ENCODE measurements at places on chromosomes 3 and 15.

- no peak for DNase-seq
These were observed 387.6 kb downstream of the ROBO2 start for GRCh38 chr3:77427528-77427927.

- DNase-seq: peak; percentile 38
These were observed 89.7 kb upstream of the XCR1 start for GRCh38 chr3:46116996-46117395.

GRCh38 chr3:70816346-70816745 lies 503.9 kb upstream of the MDFIC2 start:
- DNase-seq: no peak

DNA sequence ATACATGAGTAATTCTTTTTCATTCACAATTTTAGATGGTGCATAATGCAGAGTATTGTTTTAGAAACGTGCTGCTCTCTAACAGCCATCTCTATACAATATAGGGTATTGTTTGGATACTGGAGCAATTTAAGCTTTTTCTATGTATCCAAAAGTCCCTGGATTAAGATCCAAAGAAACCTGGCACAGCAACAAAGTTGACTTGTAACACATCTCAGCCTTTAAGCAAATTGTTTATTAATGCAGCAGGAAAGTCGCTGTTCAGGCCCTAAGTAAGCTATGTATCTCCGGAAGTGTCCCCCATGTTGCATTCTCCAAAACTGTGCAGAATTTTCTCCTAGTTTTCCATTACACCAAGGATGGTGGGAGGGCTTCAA lies 7.3 kb downstream of the VGLL4 start:
- DNase-seq: no peak

GRCh38 chr3:52402101-52402521 lies 42.8 kb downstream of the SEMA3G start:
- no peak for DNase-seq

DNA sequence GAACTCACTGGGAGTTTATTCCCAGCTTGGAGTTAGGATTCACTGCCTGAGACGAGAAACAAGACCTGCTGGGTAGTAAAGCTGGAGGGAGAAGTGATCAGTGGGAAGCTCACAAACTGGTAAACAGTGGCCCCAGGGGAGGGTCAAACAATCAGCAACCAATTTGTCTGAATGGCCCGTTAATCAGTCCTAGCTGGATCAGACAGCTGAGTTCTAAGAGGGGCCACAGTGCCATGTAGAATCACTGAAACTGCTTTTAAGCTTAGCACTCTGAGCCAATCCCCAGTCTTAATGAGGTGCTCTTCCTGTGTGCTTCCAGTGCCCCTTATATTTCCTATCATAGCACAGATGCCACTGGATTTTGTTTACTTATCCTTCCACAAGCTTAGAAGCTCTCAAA lies 591.7 kb downstream of the RSL24D1 start:
- no peak for DNase-seq

DNA sequence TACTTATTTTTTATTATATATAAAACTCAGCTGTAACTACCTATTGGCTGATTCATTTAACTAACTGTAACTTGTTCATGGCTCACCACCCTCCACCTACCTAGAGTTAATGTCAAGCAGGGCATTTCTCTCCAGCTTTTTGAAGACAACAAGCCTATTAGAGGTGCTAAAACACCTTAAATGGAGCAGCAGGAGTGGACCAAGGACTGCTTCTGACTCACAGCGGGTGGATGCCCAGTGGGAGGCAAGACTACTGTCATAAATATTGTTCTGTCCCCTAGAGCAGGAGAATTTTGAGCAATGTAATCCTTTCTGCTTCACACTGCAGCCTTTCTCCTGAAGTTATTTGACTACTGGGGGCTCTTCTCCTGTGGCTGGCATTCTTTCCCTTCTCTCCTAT lies 146.9 kb downstream of the CLSTN2 start:
- no peak for DNase-seq

- no peak for DNase-seq
These were observed 15.0 kb downstream of the TAGLN3 start for GRCh38 chr3:112013784-112014143.

GRCh38 chr3:193134856-193135255 lies 106.2 kb upstream of the PLAAT1 start:
- DNase-seq: no peak

DNA sequence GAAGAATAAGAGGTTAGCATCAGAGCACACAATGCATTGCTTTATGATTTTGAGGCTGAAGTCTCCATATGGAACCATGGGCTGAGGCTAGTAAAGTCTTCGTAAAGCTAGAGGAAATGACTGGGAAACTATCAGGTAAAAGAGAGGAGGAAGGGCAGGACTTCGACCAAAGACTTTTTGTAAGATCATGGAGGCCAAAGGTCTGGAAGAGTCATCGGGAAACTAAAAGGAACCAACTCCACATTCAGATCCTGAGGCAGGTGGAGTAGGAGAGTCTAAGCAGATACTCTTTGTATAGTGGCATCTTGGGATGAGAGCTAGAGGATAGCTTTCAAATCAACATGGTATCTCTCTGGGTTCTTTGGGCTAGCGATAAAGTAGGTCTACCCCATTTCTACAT lies 36.3 kb downstream of the SEMA6D start:
- DNase-seq: no peak

DNA sequence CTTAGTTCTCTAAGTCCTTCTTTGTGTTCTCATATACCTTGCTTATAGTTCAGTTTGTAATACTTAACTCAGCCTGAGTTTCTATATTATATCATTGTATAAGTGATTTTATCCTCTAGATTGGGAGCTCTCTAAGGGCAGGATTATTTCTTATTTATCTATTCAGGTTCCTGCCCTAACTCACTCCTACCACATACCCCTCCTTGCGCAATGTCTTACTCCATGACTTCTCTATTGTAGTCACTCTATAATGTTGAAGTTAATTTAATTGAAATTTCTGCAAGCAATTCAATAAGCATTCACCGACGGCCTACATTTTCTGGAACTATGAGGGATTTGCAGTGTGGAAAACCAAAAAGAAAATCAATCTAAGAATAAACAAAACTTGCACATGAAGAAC lies 3.6 kb upstream of the OR5K4 start:
- no peak for DNase-seq

GRCh38 chr15:94555841-94556519 lies 324.6 kb downstream of the MCTP2 start:
- DNase-seq: no peak

- no peak for DNase-seq
These were observed 1151.8 kb upstream of the ALCAM start for GRCh38 chr3:104214937-104215336.

DNA sequence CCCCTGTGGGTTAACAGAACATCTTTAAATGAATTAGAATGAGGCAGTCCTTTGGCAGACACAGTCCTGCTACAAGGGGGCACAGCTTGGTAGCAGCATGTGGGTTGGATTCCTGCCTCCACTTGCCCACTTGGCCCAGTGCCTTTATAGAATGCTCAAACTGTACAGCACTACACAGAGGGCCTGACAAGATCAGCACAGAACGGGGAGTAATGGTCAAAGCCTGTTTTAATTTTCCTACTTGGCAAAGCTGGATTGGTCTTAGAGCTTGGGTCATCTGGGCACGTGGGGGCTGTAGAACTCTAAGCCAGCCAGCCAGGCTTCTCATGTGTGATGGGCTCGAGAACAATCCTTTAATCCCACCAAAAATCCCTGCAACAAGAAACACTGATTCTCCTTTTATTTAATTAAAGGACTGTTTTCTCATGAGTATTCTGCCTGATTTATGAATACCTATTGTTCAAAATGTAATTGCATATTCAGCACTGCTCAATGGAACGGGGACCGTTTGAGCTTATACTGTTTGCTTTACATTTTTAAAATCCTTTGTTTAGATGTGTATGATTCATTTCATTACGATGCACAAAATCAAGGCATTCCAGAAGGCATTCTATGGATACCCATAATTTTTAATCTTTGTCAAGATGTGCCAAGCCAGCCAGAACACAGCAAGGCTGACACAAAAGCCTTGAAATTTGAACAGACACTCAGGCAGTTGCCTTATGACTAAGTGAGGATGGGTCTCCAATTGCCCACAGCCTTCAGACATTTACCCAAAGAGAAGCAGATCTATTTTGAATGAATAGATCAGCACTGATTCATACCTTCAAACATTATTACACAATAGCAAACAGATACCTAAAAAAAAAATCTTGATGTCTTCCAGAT lies 249.3 kb upstream of the TGFBR2 start:
- DNase-seq: no peak

DNA sequence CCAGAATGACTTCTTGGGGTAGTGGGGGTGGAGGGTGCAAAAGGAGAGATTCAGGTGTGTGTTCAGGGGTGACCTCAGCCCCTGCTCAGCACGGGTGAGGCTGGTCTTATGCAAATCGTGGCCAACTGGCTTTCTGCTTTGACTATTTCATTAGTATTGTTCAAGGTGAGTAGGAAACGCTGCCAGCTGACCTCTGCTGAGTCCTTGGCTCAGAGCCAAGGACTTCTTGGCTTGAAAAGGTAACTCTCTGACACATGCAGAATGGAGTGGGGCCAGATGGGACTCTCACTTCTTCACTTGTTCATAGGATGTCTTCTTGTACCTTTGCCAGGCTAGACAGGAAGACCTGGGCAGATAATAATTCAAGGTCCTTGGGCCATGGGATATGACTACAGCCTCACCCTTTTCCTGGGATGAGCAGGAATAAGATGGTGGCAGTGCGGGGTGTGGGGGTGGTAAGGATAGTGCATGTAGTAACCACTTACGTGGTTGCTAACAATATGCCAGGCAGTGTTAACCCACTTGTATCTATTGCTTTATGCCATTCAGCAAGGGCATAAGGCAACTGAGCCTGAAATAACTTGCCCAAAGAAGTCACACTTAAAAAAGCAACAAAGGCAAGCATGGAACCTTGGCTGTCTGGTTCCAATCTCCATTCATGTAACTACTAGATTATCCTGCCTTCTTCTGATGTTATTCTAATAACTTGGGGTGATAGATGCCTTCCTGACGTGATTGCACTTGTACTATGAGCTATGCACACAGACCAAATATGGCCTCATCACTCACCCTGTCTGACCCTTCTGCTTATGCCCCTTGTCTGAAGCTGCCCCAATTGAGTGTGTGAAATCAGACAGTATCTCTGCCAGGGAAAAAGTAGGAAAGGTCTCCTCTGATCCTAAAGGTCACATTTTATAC lies 193.1 kb downstream of the NR1D2 start:
- no peak for DNase-seq

DNA sequence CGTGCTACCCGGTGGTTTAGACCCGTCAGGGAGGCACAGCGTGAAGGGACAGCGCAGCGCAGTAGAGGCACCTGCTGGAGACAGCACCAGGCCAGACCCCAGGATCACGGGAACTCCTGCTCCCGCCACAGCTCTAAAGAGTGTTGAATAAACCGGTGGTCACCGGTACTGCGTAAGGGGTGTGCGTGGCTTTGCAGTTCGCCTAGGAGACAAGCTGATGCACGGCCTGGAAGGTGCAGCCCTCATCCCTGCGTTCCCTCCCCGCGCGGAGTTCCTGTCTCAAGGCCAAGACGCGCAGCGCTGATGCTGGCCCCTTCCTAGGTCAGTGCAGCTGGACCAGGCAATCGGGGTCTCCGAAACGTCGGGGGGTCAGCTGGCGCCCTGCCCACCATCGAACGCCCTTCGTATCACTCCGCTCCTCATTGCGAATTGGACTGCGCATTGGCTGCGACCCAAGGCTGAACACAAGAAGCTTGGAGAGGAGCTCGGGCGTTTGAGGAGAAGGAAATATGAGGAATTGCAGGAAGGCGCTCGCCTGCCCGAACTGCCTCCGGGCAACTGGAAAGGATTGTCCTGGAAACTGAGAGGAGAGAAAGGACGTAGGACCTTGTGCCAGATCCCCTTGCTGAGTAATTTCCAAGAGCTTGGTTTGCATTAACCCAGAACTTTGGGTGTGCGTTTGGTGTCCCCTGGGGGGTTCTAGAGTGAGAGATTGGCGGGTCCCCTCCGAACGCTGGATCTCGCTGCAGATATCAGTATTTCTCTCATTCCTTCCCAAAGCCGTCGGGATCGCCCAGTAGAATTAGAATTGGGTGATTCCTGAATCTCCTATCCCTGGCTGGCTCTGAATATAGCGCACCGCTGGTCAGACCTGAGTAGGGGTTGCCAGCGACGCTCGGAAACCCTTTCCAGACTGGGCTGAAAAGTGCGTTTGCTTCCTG lies 2.3 kb upstream of the SOX14 start:
- no peak for DNase-seq

DNA sequence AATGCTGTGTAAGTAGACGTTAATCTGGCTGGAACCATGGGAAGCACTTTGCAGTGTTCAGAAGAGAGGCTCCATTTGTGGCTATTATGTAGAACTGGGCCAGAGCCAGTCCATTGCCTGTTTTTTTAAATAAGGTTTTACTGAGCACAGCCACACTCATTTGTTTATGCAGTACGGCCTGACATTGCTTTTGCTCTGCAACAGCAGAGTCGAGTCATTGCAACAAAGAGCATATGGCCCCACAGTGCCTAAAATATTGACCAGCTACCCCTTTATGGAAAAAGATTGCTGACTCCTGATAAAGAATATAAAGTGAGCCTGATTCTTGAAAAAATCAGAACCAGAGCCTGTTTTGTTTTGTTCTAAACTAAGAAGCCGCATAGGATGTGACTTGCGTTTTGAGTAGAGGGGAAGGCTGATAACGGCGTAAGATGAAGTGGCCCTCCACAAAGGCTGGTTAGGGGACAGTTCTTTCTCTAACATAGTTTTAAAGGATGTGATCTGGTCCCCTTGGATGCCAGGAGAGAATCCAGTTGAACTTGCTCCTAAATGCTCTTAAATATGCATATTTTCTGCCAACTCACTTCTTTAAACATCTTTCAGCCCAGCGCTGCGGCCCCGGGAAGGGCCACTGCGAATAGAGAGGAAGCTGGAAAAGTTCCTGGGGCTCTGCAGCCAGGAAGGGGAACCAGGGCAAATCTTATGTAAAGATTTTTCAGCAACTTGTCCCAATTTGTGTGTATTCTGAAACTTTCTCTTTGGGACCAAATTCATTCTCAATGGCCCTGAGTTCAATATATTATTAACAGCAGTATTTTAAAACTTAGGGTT lies 64.5 kb downstream of the GLDN start:
- DNase-seq: no peak

DNA sequence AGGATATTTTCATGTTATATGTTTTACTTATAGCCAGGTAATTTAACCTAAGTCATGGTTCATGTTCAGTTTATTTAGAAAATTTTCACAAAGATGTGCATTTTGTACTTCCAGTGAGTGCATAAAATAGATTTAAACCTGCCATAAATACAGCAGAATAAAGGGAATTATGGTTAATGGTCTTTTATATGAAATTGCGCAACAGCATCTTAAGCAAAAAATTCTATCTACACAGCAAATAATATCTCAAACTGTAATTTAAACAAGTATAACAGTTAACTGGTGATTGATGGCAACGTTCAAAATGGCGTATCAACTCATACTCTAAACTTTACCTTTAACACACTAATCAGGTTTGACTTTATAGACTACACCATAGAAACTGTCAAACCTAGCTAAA lies 97.6 kb downstream of the ROBO1 start:
- no peak for DNase-seq

GRCh38 chr3:74808506-74809275 lies 194.2 kb upstream of the CNTN3 start:
- DNase-seq: no peak

- DNase-seq: no peak
These were observed 13.5 kb upstream of the STXBP5L start for GRCh38 chr3:120894316-120895057.

Data from inflammatory macrophage treated with lipopolysaccharide for 1 hour (primary cell).